Activated CD4-positive, alpha-beta memory T cell treated with anti-CD3 and anti-CD28 coated beads for 36 hours (primary cell): ENCODE measurements at places on chromosomes 1 and 21. TPM values are rescaled to one million over a fixed set of nuclear protein-coding genes. Genes with fewer than 3 reads are reported as not detected.
A peak's percentile ranks its signal among the peaks of the same experiment; 100 is the strongest.

GRCh38 chr1:159902541-159902940, 2.6 kb upstream of the CFAP45 start:
- DNase-seq = no peak

DNA sequence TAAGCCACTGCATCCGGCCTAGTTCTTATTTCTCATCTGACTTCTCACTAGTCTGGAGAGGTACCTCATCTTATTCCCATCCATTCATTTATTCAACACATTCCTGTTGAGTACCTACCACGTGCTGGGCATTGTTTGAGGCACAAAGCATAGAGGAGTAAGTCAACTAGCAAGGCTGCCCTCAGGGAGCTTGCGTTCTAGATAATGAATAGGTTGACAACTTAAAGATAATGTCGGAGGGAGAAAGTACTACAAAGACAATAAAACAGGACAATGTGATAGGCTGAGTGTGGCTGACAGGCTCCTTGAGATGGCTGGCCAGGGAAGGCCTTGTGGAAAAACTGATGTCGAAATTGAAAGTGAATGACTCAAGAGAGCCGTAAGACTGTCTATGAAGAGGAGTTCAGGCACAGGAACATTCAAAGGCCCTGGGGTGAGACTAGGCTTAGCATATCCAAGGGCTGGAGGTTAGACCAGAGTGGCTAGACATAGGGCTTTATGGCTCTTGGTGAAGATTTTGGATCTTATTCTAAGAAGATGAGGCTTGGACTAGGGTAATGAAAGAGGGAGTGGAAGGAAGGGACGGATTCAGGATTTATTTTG, 18.3 kb downstream of the SPATA21 start:
- peak; percentile 30 for DNase-seq

GRCh38 chr21:35225573-35225972, 176.5 kb upstream of the RUNX1 start:
- no peak for DNase-seq

DNA sequence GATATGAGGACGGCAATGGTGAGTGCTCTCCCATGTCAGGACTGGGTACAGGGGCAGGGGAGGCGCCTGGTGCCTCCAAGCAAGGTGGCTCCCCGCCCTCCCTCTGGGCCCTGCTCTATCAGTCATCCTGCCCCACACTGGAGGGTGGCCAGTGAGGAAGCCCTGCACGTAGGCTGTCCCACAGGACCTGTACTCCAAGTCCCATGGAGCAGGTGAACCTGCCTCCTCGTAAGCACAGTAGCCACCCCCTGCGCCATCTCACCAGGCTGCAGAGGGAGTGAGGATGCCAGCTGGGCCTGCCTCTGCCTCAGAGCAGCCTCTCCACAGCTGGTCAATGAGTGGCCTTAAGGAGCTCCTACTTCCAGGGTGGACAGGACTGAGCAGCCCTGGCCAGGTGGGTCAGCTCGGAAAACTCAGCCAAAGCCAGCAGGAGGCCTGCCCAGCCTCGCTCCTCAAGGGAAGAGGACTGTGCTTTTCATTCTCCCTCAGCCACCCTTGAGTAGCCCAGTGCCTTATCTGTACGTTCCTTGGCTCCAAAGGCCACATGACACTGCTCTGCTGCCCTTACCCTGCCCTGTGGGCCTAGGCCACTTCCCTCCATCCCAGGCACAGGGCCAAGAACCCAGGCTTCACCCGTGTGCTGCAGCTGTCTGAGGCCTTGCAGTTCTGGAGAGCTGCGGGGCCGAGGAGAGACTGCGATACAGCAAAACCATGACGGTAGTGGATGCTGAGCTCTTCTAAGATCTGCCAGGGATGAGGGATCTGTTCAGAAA, 39.6 kb downstream of the SLC45A1 start:
- DNase-seq = no peak

GSTM1 gene
- total RNA-seq = not detected

TRIM46 gene
- total RNA-seq = 7.1 TPM

CCDC17 gene
- total RNA-seq = 1.3 TPM
